ENCODE measurements at places on chromosomes 6 and 20. TPM values are rescaled to one million over a fixed set of nuclear protein-coding genes. Genes with fewer than 3 reads are reported as not detected.

PPP2R5D gene
- total RNA-seq: 31.5 TPM

ZNF512B gene
- 4.7 TPM for total RNA-seq

ESR1 gene
- 0.92 TPM for total RNA-seq

ARMC2 gene
- total RNA-seq: 2.8 TPM

C6orf15 gene
- total RNA-seq: not detected

MYLK4 gene
- 0.57 TPM for total RNA-seq

Data from smooth muscle cell of bladder (primary cell).